ENCODE measurements at places on chromosomes 6 and 20. TPM values are rescaled to one million over a fixed set of nuclear protein-coding genes. Genes with fewer than 3 reads are reported as not detected.

The CST5 gene
- not detected for total RNA-seq

The MAFB gene
- total RNA-seq, result 3.1 TPM

The POLR3F gene
- 8.5 TPM for total RNA-seq

The PSMB9 gene
- 353 TPM for total RNA-seq

The NKAIN4 gene
- not detected for total RNA-seq

The SLC35F1 gene
- total RNA-seq, result not detected

The EMILIN3 gene
- not detected for total RNA-seq

The TTLL9 gene
- total RNA-seq, result not detected

All from activated naive CD8-positive, alpha-beta T cell treated with anti-CD3 and anti-CD28 coated beads, Interleukin-2, amount 10 ng/mL, durations not matched to agents 7 days and 5 days (primary cell).